ENCODE measurements at places on chromosomes 5 and 9.

DNA sequence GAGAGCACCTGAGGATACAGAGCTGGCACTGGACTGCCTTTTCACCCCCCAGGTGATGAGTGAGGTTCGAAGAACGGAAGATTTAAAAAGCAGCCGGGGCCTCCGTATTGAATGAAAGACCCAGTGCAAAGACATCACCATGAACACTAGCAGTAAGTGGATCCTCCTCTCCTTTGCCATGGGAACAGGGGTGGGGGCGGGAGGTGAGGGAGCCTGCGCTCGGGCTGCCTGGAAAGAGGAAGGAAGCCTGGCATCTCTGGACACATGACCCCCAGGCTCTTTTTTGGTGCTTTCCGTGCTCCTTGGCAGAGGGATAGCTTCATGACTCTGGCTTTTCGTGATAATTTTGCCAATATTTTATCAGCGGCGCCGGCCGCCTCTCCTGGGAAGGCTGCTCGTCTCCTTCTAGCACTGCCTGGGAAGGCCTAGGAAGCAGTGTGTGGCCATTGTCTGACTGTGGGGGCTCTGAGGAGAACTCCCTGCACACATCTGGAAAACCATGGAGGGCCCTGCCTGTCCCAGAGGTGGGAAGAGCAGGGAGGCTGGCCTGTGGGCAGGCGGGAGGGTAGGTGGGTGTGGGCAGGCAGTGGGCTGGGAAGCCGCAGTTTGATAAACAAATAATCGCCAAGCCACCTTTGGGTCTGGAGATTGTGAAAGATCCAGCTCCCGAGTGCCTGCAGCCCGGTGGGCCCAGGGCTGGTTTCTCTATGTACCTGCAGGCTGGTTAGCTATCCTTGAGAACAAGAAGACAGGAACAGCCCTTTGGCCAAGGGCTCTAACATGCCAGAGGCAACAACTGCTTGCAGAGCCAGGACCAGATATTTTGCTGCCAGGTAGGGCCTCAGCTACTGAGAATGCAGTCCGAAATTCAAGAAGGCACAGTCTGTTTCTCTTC lies 911 bp downstream of the ABLIM3 start:
- no peak for DNase-seq

DNA sequence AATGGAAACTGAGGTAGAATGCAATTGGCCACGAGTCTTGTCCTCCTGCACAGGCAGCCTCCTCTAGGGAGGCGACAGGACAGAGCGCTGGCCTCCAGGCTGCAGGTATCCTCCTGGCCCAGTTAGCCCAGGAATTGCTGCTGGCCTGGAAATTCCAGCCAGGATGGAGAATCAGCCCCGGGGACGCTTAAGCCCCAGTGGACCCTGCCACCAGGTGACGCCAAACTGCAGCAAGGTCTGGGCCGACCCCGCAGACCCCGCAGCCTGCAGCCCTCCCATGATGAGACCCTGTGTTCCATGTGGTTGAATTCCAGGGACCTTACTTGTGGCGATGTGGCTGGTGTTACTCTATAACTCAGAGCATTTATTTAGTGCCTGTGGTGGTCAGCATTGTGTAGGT lies 7.3 kb downstream of the CACFD1 start:
- DNase-seq: no peak

DNA sequence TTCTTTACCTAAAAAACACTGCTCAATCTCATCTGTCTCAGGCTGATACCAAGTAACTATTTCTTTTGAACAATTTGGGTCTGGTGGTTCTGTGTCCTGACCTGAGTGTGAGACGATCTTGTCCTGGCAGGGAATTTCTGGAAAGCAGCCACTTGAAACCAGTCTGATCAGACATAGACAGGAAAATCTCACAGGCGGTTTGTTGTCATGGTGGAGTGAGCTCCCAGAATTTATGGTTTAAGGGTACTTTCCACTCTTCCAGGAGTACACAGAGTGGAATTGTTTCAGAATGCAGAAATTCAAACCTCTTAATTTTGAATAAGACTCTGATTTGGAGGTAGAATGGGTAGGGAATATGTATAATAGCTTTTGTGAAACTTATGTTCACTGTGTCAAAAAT lies 268.2 kb downstream of the ISL1 start:
- no peak for DNase-seq

DNA sequence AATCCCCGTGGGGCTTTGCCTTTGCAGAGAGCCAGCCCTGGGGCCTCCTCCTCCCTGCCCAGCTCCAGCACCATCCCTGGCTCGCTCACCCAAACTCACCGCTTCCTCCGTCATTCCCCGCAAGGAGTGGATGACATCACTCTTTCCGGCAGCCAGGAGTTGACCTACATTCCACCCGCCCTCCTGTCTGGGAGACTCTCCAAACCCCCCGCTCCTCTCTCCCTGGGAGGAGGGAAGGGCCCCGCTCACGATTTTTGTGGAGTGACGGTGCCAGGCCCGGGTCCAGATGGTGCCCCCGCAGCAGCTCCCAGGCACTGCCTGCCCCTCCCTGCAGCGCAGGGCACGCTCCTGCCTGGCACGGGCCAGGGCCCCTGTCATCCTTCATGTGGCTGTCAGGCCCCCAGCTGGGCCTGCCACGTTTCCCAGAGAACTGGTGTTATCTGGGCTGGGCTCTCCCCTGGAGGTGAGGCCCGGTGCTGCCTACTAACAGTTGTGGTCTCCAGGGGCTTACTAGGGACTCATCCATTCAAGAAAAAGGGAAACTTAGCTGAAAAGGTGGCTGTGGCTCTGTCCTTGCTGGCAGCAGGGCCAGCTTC lies 52.3 kb downstream of the NTNG2 start:
- DNase-seq: no peak

GRCh38 chr5:79413112-79413511 lies 100.8 kb downstream of the HOMER1 start:
- DNase-seq: no peak

GRCh38 chr9:37746448-37747270 lies 6.9 kb upstream of the TRMT10B start:
- DNase-seq: no peak

DNA sequence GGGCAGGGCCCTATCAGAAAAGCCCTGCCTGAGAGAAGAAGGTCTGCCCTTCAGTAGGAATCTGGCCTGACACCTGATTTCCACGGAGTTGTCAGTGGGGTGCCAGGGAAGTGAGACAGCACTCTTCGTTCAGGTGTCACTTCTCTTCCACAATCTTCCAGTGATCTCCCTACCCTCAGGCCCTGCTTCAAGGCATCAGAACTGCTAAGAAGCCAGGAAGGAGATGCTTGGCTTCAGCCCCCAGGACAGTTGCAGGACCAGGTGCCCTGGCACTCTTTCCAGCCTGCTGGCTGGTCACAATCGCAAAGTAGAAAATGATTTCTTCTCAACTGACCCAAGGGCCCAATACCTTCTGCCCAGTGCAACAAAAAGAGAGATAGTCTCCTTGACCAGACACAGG lies 50.3 kb downstream of the SPOCK1 start:
- DNase-seq: no peak

GRCh38 chr5:72067682-72068470 lies 39.4 kb upstream of the MAP1B start:
- DNase-seq: no peak

- no peak for DNase-seq
Measured at GRCh38 chr9:119963258-119963797, 594.1 kb upstream of the BRINP1 start.

GRCh38 chr9:128702949-128703615 lies 779 bp downstream of the PKN3 start:
- DNase-seq: no peak

- no peak for DNase-seq
Measured at GRCh38 chr9:134433101-134433500, 106.8 kb downstream of the RXRA start.

DNA sequence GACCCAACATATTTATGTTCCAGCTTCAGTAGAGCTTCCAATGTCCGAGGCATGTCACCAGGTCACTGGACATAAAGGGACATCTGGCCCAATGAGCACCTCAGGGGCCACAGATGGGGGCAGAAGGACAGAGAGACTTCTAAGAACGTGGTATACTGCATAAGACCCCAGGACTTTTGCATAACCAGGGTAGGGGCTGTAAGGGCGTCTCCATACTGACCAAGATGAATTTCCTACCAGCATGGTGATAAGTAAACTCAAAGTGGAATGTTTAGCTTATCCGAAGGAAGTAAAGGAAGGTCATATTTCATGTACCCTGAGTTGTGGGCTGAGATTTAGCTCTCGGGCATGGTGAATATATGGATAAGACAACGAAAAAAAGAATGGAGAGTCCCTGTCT lies 17.5 kb upstream of the COL27A1 start:
- DNase-seq: no peak

DNA sequence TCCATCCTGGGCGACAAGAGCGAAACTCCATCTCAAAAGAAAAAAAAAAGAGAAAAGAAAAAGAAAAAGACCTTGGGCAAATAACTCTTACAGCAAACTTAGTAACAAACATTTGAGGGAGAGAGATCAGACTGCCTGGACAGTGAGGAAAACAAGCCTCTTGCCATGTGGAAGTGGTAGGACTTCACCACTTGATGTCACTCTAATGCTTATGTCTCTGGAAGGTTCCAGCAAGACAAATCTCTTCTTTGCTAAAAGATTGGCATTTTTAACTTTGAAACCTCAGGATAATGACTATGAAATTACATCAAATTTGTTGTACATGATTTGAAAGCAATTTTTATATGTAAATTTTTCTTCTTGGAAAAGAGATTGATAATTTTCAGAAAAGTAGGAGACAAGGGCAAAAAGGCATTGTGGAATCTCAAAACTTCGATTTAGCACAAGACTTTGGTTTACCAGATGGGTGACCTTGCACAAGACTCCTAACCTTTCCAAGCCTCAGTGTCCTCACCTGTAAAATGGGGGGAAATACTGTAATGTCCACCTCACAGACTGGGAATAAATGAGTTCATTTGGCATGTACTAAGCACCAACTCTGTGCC lies 5.4 kb downstream of the ACTL7B start:
- no peak for DNase-seq

DNA sequence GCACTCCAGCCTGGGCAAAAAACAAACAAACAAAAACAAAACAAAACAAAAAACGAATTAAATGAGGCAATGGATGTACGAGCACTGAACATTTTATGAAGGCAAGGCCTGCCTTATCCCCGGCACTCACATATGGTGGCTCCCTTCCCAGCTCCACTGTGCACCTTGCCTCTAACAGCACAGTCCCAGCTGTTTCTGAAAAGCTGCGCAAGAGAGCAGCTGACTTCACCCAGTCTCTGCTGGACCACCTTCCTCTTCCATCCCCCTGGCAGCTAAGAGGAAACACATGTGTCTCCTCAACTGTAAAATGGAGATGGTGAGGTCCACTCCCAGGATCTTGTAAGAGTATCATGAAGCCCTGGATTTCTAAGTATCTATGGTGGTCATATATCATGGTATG lies 100.7 kb downstream of the KLF4 start:
- DNase-seq: no peak

DNA sequence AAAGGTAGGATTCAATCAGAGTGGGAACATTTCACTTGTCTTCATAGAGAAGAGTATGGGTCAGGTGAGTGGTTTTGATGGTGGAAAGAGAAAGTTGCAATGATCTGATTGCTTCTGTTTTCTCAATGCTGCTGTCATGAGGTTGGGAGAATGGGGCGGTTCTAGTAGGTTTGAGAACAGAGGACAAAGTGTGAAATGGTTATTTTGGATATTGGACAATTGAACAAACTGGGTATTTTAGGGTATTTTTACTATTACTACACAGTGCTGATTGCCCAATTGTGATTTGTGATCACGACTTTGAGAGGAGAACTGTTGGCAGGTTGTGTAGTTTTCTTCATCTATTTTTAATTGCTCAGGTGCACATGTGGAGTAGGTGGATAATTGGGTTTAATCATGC lies 60.2 kb downstream of the COMMD10 start:
- DNase-seq: no peak

GRCh38 chr5:84791138-84791537 lies 406.5 kb upstream of the EDIL3 start:
- DNase-seq: no peak

- DNase-seq: no peak
Measured at GRCh38 chr5:95441636-95442035, 50.5 kb downstream of the FAM81B start.

DNA sequence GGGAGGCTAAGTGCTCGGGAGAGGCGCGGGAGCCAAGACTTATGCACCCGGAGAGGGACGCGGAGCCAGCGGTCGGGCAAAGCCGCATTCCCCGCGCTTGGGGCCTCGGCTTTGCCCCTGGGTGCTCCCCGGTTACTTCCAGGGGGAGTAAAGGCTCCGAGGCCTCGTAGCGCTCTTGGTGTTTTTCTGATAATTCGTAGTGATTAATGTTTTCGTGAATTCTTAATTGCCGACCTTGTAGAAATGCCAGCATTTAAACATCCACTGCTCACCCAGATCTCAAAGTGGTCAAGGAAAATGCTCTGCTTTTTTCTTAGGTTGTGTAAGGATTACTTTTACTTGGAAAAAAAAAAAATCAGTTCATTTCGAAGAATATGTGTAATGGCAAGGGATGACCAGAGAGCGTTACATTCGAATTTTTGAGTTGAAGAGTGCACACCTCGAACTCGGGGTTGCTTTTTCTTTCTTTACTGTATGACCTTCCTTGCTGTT lies 654 bp upstream of the TUT7 start:
- no peak for DNase-seq

DNA sequence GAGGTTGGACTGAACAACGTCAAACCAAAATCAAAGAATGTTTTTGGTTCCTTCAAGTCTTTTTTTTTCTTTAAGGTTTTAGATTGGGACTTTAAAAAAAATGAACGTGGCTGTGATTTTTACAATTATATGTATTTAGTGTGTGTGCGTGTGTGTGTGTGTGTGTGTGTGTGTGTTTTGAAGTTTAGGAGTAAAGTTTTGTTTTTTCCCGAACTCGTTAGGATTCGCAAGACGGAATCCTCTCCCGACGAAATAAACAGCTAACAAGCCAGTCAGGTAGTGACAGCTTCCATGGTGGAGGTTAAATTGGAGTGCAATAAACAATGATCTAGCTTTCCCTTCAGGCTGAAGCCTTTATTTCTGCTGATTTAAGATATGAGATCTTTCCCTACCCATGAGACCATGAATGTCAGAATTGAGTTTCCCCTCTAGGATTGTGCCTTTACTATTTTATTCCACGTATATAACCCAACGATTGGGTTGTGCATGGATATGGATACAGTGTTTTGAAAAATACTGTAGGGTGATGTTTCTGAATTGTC lies 1.2 kb downstream of the KIAA1958 start:
- no peak for DNase-seq

GRCh38 chr9:133612816-133613215 lies 3.6 kb upstream of the FAM163B start:
- DNase-seq: no peak

DNA sequence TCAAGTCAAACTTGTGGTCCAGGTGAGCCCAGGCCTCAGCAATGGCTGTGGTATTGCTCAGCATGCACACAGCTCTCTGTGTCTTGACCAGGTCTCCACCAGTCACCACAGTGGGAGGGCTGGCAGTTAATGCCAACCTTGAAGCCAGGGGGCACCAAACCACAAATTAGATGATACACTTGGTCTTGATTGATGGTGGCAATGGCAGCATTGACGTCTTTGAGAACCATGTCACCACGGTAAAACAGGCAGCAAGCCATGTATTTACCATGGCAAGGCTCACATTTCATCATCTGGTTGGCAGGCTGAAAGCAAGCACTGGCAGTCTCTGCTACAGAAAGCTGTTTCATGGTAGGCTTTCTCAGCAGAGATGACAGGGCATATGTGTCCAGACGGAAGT lies 40.0 kb downstream of the NIM1K start:
- no peak for DNase-seq

- DNase-seq: no peak
Measured at GRCh38 chr9:121631115-121631514, 20.3 kb upstream of the DAB2IP start.

- DNase-seq: no peak
Measured at GRCh38 chr9:114240647-114241558, 82.0 kb upstream of the ORM1 start.
